ENCODE measurements at places on chromosomes 1 and 21. TPM values are rescaled to one million over a fixed set of nuclear protein-coding genes. Genes with fewer than 3 reads are reported as not detected.

DNA sequence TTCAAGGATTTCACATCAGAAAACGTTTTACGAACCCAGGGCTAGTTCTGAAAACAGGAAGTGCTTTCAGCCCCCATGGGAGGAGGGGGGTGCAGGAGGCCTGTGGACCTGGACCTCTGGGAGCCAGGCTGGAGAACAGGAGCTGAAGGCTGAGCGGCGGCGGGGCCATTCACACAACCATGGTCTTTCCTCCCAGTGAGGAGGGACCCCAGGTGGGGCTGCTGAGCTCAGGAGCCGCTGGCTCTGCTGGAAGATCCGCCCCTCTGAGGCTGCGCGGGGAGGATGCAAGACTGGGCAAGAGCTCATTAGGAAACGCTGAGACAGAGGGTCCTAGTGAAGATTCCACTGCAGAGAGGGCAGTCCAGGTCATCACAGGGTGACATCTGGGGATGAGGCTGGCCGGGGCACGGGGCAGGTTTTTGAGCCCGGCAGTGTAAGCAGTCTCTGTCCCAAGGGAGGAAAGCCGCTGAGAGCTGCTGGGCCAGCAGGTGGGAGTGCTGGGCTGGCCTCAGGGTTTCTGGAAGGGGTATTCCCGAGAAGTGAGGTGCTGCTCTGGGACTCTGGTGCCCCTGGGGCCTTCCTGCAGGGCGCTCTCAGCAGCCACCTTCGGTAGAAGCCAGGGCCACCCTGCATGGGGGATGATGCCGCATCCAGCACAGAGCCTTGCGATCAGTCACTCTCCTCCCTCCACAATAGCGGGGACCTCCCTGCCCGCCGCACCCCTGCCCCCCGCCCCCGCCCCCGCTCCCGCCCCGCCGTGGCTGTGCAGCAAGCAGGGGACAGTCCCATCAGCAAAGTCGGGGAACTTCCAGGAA is 7.5 kb downstream of the MX2 start:
- no peak for DNase-seq

- no peak for DNase-seq
Observed at GRCh38 chr1:228150120-228150460, 360 bp downstream of the GJC2 start.

Gene LORICRIN
- not detected for polyA plus RNA-seq

DNA sequence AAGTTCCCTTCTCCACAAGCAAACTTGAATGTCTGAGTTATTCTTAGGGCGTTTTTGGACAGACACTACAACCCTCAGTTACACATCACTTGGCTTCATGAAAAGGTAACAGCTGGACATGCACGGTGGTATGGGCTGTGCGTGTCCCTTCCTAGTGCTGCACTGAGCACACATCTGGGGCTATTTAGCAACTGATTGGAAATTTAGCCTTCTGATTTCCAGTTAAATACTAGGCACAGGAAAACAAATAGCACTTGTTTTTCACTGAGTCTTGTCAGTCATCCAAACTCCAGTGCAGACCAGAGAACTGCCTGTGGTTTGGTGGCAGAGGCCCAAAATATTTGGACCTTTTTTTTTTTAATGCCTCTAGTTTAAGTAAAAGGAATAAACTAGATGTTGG is 134.7 kb downstream of the TGFBR3 start:
- DNase-seq = no peak

DNA sequence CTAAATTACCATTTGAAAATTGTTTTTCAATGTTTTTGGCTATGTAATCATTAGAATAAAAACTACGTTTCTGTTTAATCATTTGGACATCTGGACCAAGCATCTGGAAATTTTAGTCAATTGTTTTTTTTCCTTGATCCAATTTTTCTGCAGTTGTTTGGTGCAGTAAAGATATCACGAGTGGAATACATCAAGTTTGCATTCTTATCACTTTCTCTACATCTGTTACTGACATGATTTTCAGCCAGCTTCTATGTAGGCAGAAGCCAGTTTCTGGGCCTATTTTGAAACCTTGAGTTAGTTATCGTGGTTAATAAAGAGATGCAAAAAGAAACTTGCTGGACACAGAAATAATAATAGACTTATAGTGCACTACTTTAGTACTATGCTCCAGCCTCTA is 277.9 kb upstream of the ADAMTS5 start:
- no peak for DNase-seq

DNA sequence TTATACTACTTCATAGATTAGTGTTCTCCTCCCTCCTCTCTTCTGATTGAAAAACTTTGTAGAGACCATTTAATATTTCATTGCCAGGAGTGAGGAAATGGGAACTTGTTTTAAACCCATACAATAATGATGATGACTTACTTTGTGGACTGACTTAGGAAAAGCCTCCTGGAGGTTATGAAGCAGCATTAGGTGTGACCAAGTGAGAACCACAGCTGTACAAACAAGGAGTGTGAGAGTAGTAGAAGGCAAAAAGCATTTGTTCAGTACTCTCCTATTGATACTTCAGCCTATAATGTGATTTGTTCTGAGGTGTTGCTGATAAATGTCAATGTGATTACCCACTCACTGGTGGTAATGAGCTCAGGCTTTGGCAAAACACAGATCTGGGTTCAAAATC is 8.4 kb downstream of the TIPRL start:
- no peak for DNase-seq

- no peak for DNase-seq
Observed at GRCh38 chr1:94124538-94124937, 3.6 kb upstream of the ABCA4 start.

Gene OVAAL
- not detected for polyA plus RNA-seq

Gene LRRC53
- polyA plus RNA-seq = not detected

DNA sequence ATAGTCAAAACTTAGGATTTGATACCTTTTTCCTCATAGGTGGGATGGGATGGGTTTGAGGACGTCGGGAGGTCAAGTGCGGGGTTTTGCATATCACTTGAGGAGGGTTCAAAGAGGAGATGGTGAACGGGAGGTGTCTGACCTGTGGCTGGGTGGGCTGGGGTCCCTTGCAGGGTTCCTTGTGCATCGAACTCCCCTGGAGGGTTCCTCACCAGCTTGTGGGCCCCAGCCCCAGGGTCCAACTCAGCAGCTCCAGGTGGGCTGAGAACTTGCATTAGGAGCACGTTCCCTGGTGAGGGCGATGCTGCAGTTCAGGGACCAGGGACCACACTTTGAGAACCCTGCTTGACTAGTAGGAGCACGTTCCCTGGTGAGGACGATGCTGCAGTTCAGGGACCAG is 23.2 kb downstream of the TRPM2 start:
- DNase-seq = no peak

DNA sequence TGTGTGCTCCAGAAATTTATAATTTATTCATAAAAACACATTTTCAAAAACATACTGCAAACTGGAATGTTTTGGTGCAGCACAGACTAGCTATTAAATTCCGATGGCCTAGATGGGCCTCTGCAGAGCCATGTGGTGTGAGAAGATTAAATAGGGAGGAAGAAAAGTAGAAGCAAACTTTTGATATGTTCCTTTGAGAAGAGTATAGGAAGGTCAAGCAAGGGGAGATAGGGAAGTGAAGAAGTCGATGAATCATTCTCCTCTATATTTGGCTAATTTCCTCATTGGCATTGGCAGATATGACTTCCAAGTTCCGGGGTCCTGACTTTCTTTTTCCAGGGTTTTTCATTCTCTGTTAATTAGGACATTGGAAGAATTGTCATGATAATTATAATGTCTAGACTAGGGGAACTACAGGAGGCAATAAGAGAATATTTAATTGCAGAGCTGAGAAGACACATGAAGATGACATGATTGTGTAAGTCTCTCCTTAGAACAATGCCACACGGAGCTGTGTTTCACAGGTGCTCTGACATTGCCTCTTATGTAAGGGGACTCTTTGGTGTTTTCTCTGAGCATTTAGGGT is 19.3 kb upstream of the ZNF326 start:
- no peak for DNase-seq

DNA sequence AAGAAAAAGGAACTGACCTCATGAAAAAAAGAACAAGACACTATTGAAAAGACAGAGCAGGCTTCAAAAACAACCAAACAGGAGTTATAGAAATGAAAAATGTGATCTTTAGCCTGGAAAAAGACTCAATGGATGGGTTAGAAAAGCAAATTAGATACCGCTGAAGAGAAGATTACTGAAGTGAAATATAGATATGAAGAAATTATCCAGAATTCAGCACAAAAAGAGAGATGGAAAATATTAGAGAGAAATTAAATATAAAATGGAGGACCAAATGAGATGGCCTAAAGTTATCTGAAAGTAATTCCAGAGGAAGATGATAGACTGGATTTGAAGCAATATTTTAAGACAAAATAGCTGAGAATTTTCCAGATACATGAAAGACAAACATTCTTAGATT is 63.0 kb downstream of the SLC37A1 start:
- no peak for DNase-seq

Gene GOLT1A
- 2.8 TPM for polyA plus RNA-seq

DNA sequence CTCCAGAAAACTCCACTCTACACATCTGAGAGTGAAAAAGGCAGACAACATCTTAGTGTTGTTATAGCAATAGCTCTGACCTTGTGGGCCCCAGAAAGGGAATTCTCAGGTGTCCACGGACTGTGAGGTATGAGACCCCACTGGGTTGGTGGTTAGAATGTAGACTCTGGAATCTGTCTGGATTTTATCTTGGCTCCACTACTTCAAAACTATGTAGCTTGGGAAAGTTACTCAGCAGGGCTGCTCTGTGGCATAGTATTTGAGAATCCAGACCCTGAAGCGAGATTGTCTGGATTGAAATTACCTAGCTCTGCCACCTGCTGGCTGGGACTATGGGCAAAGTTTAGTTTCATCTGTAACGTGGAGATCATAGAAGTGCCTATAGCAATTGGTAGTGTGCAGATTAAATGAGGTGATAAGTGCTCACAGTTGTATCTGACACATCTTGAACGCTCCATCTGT is 25.8 kb downstream of the PRDM2 start:
- DNase-seq = no peak

- DNase-seq = no peak
Observed at GRCh38 chr21:37266515-37267221, 466 bp downstream of the VPS26C start.

Gene ERRFI1
- 20.3 TPM for polyA plus RNA-seq

GRCh38 chr21:45875416-45875760 is 106.2 kb upstream of the COL6A1 start:
- no peak for DNase-seq

Gene HFM1
- polyA plus RNA-seq = 10.2 TPM

Gene C1orf185
- polyA plus RNA-seq = not detected

Gene HNRNPU
- polyA plus RNA-seq = 661 TPM
